ENCODE measurements at places on chromosomes 7 and 10.

DNA sequence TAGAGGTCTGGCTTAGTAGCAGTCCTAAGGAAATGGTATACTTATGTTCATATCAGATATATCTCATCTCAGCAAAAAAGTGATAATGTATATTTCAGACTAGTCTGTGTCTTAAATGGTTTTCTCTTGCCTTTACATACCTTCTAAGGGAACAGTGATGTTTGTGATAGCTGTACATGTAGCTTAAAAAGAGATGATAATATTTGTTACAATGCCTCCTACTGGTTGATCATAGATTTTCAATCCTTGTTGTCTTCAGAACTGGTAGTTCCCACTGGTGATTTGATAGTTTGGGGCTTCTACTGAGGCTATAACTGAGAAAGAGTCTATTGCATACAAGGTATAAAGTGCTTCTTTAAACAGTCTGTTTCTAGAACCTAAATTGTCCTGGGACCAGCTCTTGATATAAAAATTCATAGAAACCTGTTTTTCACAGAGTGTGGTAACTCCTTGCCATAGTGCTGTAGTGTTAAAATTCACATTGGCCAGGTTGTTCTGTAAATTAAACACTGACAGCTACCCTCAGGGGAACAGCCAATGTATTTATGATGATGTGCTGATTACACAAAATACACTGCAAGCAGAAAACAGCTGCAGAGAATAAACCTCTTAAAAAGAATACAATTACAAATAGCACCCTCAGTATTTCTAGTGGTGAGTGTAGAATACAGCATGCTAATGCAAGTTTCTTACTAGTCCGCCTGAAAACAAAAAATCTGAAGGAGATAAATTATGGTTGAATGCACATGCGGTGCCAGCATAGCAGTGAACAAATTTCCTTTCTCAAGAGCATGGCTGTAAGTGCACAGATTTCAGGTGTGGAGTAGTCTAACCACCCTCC lies 90.3 kb downstream of the BTRC start:
- no peak for DNase-seq

DNA sequence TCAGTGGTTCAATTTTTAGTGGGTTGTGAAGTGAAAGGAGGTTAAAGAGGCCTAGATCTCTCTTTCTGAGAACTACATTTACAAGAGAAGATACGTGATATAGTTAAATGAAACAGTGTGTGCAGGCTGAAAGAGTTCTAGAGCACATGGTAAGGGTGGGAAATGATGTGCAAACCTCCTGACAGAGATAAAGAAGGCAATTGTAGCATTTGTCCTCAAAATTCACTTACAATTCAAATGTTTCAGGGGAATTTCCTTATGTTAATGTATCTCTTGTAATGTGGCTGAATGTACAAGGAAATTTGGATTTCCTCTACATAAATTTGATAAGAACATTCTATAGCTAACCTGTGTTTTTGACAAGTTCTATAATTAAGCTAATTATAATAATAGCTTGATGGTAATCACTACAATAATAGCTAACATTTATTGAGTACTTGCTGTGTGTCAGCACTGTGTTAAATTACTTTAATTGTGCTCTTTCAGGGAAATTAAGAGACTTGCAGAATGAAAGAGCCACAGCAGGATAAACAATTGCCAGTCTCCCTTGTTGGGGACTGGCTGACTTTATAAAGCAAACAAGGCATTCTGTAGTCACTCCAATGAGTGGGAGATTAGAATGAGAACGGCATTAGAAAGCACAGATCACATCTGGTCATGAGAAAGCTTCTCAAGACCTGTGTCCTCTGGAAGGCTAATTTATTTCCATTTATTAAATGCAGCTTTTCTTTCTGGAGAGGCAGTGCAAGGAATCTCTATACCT lies 139.7 kb upstream of the TMEM72 start:
- DNase-seq, result no peak

GRCh38 chr7:13021566-13022300 lies 334.3 kb downstream of the ARL4A start:
- DNase-seq, result no peak

- no peak for DNase-seq
Measured at GRCh38 chr7:87316097-87316700, 29.3 kb upstream of the CROT start.

- no peak for DNase-seq
Measured at GRCh38 chr10:129203819-129204218, 263.2 kb upstream of the MGMT start.

- no peak for DNase-seq
Measured at GRCh38 chr7:123867225-123867624, 22.3 kb downstream of the HYAL4 start.

GRCh38 chr7:107966711-107967110 lies 36.2 kb downstream of the LAMB1 start:
- DNase-seq, result no peak

GRCh38 chr10:21524131-21524525 lies 1.4 kb downstream of the SKIDA1 start:
- no peak for DNase-seq

DNA sequence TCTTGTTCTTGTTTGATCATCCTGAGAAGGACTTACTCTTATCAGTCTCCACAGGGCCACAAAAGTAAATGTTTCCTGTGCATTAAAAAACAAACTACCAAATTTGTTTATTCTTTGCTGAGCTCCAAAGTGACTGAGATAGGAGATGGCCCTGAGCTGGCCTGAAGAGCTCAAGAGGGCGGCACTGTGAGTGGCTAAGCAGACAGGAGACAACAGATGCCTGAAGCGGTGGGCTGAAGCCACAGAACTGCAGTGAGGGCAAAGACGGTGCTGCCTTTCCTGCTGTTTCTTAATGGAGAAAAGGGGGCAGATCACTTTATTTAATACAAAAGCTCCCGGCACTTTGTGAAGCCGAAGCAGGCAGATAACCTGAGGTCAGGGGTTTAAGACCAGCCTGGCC lies 379.6 kb downstream of the ARL4A start:
- no peak for DNase-seq

- DNase-seq, result no peak
Measured at GRCh38 chr7:13821152-13821787, 168.2 kb downstream of the ETV1 start.

DNA sequence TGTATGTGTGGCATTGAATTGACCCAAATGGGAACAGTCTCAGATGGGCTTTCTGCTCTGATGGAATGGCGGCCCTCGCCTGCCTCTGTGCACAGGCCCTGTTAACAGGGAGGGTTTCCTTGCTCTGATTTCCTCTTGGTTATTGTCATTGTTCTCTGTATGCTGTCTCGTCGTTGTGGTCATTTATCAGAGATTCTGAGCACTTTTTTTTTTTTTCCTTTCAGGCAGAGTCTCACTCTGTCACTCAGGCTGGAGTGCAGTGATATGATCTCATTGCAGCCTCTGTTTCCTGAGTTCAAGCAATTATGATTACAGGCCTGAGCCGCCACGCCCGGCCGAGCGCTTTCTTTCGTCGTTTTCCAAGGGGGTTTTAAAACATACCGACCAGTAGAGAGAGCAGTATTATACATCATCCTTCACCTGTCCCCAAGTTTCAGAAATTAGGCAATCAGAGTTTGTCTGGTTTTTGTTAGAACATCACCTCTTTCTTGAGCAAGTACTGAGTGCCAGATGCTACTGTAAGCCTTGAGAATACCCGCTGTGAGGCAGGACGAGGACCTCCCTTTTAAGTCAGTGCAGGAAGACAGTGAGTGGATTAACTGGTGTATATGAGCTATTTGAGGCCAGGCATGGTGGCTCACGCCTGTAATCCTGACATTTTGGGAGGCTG lies 6.5 kb downstream of the CHST12 start:
- DNase-seq, result no peak

- DNase-seq, result no peak
Measured at GRCh38 chr7:134667899-134668298, 21.2 kb downstream of the BPGM start.

- DNase-seq, result no peak
Measured at GRCh38 chr10:132564690-132565089, 27.1 kb downstream of the INPP5A start.

DNA sequence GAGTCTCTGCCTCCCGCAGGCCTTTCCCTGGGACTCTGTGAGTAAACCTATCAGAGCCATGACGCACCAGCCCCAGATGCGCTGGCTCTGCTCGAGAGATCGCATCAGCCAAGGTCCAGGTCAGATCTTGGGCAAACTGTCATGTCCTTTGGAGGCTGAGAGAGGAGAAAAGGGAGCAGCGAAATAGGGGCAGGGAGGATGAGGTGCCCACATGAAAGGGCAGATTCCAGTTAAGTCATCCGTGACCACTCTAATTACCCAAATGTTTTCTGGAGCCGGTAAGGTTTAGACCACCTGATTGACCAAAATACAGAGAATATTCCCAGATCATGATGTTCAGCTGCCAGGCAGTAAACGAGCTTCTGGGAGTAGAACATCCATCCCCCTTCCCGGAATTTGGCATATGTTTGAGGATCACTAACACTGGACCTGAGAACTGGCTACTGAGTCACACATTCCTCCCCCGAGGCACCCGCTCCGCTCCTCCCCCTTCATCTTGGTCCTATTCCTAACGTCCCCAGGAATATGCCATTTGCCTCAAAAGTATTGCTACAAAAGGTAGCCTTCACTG lies 88.0 kb downstream of the FGFR2 start:
- no peak for DNase-seq

- no peak for DNase-seq
Measured at GRCh38 chr7:152370297-152370696, 65.5 kb downstream of the KMT2C start.

DNA sequence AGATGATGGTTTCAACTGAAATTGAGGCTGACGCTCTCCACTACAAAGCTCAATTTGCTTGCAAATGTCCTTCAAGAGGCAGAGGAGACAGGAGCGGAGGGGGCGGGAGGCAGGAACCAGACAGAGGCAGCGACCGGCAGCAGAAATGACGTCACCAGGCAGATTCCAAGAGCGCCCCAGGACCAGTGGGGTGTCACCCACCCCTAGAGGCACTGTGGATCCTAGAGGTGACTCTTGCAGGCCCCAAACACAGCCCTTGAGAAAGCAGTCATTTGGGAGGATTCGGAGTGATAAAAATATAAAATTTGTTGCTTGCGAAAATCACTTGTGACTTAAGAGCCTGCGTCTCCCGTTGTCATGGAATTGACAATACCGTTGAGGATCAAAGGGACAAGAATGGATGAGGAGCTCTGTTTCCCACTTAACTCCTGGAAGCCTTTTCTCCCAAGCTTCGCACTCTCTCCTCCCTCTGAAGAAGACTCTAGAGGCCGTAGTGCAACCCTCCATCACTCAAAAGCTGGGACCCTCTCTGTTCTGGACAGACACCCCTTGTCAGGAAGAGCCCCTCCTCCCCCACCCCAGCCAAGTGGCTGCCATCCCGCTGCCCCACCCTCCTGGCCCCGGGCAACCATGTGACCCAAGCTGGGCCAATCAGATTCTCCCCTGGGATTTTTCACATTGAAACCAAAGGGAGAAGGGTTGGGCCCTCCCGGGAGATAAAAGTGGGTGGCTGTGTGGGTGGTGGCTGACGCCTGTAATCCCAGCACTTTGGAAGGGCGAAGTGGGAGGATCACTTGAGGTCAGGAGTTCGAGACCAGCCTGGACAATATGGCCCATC lies 16.3 kb upstream of the SLC29A4 start:
- no peak for DNase-seq

GRCh38 chr10:92965314-92965713 lies 95.3 kb upstream of the CYP26C1 start:
- DNase-seq, result no peak

DNA sequence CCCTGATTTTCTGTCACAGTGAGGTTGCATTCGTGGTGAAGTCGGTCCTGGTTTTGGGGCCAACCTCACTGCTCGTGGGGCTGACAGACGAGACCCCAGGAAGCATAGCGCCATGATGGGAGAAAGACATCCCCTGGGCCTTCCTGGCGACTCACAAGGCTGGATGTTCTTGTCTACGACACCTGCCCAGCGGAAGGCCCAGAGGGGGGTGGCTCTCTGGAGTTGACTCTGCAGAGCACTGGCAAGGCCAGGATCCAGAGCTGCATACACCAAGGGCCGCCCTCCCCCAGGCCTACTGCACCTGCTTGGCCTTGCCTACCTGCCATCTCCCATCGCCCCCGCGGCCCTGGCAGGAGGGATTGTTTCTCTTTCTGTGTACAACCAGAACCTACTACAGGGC lies 608.9 kb downstream of the PTPRN2 start:
- no peak for DNase-seq

GRCh38 chr7:142587578-142588191 lies 161.6 kb upstream of the PRSS1 start:
- DNase-seq, result no peak

GRCh38 chr7:143455491-143455890 lies 12.2 kb downstream of the TAS2R60 start:
- no peak for DNase-seq

DNA sequence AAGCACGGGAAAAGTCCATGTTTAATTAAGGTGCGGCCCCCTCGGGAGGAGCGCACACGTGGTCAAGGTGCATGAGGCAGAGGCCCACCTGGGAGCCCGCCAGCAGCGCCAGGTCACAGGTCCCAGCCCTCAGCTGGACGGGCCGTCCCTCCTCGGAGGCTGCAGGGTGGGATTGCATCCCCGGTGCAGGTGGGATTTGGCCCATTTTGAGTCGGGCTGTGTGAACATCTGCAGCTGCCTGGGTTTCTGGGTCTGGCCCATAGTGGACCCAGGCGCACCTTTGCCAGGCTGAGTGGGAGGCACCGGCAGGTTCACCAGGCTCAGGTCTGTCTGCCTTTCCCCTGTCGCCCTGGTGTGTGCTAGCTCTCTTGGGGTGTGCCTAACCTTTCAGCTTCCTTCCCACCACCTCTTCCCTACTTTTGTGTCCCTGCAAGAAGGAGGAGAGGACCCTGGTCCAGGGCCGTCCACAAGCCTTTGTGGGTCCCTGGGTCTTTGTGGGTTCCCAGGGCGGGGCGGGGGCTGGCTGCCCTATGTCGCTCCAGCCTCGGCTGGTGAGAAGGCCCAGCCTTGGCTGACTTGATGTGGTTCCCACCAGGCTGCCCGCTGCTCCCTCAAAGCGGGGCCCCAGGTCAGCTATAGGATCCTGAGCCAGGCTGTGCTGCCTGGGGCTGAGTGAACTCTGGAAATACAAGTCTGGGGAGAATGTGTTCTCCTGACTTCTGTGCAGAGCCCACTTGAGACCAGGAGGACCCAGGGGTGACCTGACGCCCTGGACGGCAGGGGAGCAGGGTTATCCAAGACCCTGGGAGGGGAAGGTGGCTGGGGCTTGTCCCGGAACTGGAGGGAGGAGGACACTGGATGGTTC lies 186.7 kb upstream of the SHH start:
- no peak for DNase-seq

DNA sequence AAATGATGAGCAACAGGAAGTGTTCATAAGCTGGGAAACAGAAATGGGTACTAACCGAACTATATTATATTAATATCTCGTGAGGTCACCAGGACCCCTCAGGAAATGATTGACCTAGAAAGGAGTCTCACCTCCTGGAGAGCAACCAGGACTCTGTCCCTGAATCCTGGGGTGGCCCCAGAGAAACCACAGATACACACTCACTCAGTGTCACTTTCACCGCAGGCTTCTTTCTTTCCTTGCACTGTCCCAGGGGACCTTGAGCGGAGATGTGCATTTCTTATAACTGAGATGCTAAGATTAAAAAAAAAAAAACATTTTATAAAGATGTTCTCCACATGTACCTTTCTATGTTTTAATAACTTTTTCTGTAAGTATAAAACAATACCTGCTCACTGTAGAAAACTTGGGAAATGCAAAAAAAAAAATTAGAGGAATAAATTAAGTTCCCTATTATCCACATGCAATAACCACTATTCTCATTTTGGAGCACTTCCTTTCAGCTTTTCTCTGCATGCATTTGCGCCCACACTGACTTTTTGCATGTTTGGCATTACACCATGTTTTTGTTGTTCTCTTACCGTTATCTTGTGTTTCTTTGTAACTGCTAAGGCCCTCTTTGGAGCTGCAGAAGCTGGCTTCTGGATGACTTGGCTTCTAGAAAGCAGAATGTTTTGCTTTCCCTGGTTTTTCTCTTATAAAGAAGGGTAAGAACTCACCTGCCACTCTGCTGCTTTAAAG lies 15.0 kb downstream of the NOD1 start:
- no peak for DNase-seq

All from stimulated activated CD8-positive, alpha-beta memory T cell treated with anti-CD3 and anti-CD28 coated beads, Interleukin-2, amount 100 ng/mL, for 48 hours (primary cell).